Fibroblast of skin of scalp (primary cell): ENCODE measurements at places on chromosomes 16 and 17.

DNA sequence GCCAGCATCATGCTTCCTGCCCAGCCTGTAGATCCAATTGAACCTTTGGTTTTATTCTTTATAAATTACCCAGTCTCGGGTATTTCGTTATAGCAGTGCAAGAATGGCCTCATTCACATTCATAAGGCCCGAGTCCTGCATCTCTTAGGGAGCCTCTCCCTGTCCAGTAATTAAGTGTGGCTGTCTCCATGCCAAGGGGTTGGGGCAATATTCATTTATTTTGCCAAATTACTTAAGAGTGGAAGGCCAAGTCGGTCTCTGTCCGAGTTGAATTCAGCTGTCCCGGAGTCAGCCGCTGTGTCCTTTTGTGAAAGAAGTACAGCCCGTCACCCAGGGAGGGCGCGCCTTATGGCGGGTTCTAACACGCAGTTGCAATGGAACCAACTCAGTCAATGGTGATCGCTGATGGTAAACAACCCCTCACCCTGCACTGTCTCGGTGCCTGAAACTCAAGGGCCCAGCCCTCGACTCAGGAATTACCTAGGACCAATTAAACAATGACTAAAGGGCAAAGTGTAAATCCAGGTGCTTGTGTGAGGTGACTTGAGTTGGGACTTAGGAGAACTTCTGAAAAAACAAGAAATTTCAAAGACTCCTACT is 22.2 kb downstream of the KIAA0513 start:
- no peak for DNase-seq

GRCh38 chr17:14331225-14331981 is 30.5 kb downstream of the HS3ST3B1 start:
- DNase-seq: no peak

DNA sequence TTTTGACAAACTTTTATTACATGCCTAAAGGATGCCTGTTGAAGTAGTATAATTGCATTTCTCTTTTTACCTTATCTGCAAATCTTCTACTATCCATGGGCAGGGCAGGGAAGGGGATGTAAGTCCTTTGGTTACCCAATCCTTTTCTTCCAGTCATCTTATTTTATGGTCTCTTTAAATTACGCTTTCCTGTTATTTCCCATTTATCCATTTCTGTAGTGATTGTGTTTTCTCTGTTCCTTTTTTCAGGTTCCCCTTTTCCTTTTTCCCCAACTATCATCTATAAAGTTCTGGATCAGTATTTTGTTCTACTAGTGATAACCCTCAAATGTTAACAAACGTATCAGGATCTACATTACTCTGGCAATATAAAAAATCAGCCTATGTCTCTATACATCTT is 3.3 kb upstream of the ABCA9 start:
- no peak for DNase-seq

GRCh38 chr16:81846105-81846504 is 67.0 kb downstream of the PLCG2 start:
- no peak for DNase-seq

DNA sequence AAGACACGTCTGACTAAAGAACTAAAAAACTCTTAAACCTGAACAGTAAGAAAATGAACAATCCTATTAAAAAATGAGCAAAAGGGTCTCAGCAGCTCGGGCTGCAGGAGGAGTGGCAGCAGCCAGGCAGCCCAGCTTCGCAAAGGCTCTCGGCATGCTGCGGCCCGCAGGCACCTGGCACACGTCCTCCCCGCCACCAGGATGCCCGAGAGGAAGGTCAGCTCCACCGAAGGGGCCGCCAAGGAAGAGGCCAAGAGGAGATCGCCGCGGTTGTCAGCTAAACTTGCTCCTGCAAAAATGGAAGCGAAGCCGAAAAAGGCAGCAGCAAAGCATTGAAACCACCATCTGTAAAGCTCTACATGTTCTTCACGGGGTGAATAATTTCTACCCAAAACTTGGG is 173.5 kb downstream of the BCAS3 start:
- DNase-seq: no peak

DNA sequence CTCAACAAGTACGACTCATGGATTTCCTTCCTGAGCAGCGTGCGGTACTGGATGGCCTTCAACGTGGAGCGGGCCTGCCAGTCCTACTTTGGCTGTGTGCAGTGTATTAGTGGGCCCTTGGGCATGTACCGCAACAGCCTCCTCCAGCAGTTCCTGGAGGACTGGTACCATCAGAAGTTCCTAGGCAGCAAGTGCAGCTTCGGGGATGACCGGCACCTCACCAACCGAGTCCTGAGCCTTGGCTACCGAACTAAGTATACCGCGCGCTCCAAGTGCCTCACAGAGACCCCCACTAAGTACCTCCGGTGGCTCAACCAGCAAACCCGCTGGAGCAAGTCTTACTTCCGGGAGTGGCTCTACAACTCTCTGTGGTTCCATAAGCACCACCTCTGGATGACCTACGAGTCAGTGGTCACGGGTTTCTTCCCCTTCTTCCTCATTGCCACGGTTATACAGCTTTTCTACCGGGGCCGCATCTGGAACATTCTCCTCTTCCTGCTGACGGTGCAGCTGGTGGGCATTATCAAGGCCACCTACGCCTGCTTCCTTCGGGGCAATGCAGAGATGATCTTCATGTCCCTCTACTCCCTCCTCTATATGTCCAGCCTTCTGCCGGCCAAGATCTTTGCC is 9.0 kb downstream of the HAS3 start:
- no peak for DNase-seq

GRCh38 chr17:42276609-42277341 is 584 bp upstream of the STAT5B start:
- peak; percentile 79 for DNase-seq

DNA sequence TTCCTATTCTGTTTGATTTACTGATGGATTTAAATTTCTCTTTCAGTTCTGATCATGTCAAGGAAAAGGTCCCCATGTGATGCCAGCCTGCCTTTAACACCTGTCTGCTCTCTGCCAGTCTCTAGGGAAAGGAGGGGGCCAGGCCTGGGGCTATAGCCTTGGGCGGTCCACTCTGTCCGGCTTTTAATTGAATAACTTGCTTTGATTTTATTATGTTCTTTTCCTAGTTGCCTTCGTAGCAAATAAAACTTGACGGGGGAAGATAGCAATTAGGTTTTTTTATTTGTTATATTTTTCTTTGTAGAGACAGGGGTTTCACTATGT is 47.6 kb downstream of the ABAT start:
- DNase-seq: no peak

DNA sequence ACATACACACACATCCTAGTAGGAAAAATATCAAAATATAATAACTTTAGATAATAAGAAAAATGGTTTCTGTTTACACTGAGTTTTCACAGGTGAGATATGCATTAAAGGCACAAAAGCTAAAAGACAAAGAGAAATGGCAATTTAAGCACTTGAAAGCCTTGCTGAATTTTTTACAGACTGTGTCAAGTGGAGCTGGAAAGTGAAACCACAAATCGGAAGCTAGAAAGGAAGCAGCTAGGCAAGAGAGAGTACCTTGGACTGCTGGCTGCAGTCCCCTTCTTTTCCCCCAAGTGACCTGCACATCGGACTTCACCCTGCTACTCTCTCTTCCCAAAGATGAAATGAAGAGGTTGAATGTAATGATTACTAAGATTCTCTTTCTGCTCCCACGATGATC is 135.1 kb downstream of the CDH13 start:
- DNase-seq: no peak

DNA sequence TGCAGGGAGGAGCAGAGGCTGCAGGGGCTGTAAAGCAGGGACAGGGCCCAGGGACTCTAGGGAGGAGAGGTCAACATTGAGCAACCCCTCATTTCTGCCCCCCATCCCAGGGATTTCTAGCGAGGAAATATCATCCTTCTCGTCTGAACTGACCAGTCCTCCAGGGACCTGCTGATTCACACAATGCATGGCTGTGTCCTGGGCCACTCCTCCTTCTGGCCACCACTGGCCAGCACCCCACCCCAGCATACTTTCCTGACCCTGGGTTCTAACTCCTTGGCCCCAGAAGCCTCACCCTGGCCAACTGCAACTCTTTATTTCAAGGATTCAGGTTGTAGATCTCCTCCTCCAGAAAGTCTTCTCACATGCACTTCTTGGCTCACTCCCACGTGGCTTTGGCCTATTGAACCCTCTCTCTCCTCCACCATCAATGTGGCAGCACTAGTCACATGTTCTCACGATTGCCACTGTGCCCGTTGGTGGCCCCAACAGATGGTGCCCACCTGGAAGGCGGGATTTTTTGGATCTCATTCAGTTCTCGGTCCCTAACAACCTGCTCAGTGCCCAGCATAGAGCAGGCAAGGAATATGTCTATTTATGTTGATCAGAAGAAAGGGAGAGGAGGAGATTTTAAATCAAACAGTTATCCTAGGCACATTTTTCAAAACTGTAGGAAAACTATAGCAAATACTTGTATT is 41.5 kb downstream of the CUEDC1 start:
- no peak for DNase-seq

GRCh38 chr17:17180141-17180603 is 26.0 kb downstream of the PLD6 start:
- no peak for DNase-seq

- DNase-seq: peak; percentile 51
These were observed 1470.1 kb upstream of the GOT2 start for GRCh38 chr16:60204181-60204580.

- DNase-seq: no peak
These were observed 39.6 kb upstream of the RPL38 start for GRCh38 chr17:74163836-74164235.

DNA sequence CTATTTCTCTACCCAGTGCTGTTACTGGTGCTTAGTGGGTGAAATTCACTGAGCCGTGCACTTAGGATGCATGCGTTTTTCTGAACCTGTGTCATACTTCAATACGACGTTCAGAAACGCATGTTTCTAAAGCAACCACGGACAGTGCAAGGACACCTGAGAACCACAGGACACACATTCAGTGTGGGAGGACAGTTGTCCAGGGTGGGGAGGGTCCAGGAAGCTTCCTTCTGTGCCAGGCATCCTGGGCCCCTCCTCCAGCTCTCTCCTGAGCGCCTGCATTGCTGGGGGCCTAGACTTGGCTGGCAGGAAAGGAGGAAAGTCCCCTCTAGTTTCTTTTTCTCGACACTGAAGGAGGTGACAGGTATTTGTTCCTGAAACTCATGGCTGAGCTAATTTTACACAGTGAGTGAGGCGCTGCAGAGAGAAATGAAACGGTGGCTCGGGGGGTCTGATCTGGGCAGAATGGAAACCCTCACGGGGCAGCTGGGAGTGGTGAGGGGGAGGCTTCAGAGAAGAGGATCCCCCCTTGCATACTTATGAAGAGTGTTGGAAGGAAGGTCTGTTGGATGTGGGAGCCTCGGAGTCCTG is 89.9 kb downstream of the IRF8 start:
- DNase-seq: no peak
